ENCODE measurements at places on chromosomes 6 and 20.

- DNase-seq = no peak
Observed at GRCh38 chr6:16656451-16656850, 104.8 kb downstream of the ATXN1 start.

GRCh38 chr6:5679691-5680090 is 327.0 kb downstream of the NRN1 start:
- no peak for DNase-seq

GRCh38 chr6:36596356-36596755 is 2.2 kb downstream of the SRSF3 start:
- DNase-seq = no peak

GRCh38 chr20:3898639-3899038 is 9.5 kb downstream of the PANK2 start:
- DNase-seq = no peak

- DNase-seq = no peak
Observed at GRCh38 chr6:22053391-22053997, 243.3 kb downstream of the PRL start.

- no peak for DNase-seq
Observed at GRCh38 chr6:111669326-111669725, 63.6 kb upstream of the TRAF3IP2 start.
